ENCODE measurements at places on chromosomes 5 and 9.

GRCh38 chr5:158856291-158856690 lies 243.4 kb downstream of the EBF1 start:
- no peak for DNase-seq

GRCh38 chr9:70170151-70170790 lies 88.5 kb upstream of the SMC5 start:
- no peak for DNase-seq

DNA sequence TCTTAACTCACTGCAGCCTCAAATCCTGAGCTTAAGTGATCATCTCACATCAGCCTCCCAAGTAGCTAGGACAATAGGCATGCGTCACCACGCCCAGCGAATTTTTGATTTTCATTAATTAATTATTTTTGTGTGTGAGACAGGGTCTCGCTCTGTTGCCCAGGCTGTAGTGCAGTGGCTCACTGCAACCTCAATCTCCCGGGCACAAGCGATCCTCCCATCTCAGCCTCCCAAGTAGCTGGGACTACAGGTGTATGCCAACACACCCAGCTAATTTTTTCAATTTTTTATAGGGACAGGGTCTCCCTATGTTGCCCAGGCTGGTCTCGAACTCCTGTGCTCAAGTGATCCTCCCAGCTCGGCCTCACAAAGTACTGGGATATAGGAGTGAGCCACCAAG lies 41.4 kb downstream of the UBAP1 start:
- no peak for DNase-seq

DNA sequence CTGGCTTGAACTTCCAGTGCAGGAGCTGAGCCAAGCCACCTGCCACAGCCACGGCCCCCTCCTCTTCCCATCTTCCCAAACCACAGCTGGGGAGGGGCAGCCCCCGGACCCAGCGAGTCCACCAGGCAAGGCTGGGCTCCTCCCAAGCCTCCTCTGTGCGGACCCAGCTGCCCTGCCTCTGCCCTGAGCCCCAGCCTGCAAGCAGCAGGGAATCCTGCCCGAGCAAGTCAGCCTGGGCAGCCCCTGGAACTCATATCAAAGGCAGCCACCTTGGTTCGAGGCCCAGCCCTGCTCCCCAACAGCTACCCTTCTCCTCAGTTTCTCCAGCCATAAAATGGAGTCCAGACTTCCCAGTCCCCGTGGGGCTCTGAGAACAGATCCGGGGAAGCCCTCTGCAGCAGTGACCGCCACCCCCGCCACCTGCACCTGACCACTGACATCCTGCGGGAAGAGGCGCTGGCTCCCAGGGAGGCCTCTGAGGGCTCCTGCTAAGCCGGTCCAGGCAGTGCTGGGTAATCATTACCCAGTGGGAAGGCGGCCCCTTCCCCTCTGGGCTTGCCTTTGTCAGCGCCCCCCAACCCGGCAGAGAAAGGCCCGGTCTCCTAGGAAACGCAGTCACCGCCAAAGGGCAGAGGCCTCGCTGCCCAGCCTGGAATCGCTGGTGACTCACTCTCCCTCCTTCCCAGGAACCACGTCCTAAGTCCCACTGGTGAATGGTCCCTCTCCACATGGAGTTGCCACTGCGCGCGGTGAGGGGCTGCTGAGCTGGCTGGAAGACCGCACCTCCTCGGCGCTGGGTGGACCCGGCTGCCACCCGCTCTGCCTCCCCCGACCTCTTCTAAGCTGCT lies 1.5 kb downstream of the VAV2 start:
- DNase-seq = peak; percentile 76

DNA sequence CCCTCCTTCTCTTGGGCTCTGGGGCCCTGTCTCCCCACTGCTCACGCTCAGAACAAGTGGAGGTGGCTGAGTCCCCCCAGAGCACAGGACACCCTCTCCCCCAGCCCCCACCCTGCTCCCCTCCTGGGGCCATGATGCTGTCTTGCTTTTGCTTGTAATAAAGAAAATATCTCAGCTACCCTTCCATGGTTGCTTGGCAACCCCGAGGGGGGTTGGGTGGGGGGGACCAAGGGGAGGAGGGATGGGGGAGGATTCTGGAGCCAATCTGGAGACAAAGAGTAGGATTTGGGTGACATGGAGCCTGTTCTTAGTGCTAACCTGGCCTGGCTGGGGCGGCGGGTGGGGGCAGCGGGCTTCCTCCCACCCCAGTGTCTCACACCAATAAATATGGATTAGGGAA lies 16.1 kb upstream of the CERCAM start:
- no peak for DNase-seq

GRCh38 chr9:134538856-134539566 lies 102.6 kb upstream of the COL5A1 start:
- no peak for DNase-seq

GRCh38 chr5:34600118-34600493 lies 56.0 kb upstream of the RAI14 start:
- no peak for DNase-seq

- DNase-seq = no peak
Measured at GRCh38 chr5:170648541-170648940, 135.0 kb upstream of the GABRP start.

DNA sequence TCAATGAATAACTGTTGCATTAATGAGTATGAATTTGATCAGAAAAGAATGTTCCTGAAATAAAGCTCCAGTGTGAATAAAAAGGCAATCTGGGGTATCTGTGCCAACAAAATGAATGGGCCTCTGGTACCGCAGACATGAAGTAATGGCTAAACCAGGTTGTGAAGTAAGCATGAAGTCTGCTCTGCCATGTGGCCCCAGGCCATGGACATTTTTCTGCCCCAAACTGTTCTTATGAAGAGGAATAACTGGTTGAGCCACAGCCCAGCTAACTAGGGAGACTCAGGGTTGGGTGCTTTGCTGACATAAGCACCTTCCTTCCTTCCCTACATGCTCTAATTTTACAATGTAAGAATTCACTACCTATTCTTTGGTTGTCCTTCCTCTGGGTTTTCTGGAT lies 147.4 kb upstream of the LRRTM2 start:
- no peak for DNase-seq

DNA sequence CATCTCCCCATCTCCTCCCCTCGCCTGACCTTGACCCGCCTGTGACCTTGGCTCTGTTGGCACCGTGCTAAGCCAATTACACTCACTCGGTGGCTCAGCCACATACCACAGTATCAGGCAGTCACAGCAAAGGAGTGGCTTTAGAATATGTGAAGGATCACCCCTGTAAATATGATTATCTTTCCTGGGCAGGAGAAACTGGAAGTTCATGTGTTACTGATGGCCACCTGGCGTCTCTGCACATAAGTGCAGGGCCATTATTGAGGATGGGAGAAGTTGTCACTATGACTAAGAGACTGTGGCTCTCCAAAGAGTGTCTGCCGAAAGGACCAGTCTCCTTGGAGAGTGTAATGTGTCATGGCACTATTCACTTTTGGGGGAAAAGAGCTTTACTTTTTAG lies 116.9 kb upstream of the S1PR3 start:
- DNase-seq = no peak
